Subcutaneous adipose tissue (tissue), 4 donors: ENCODE measurements at places on chromosomes 1 and 21. TPM values are rescaled to one million over a fixed set of nuclear protein-coding genes. Genes with fewer than 3 reads are reported as not detected.

The CYP4A11 gene
- total RNA-seq = not detected

The TEDDM1 gene
- total RNA-seq = not detected

The POU3F1 gene
- total RNA-seq = not detected

The AKNAD1 gene
- total RNA-seq = 0.57 TPM

The PTGFR gene
- 21.6 TPM for total RNA-seq

The AVPR1B gene
- total RNA-seq = not detected

The NPHS2 gene
- not detected for total RNA-seq

The DYRK1A gene
- 77.2 TPM for total RNA-seq

The TRPM2 gene
- total RNA-seq = 6.6 TPM

The RHD gene
- total RNA-seq = not detected

The AKR7A3 gene
- total RNA-seq = 0.51 TPM

The USP48 gene
- total RNA-seq = 55.2 TPM

The C1orf141 gene
- 0.34 TPM for total RNA-seq

The CRNN gene
- not detected for total RNA-seq

The SH2D5 gene
- not detected for total RNA-seq

The PODN gene
- total RNA-seq = 197 TPM

The FCGR1A gene
- total RNA-seq = 3.7 TPM

The BTG3 gene
- total RNA-seq = 88.7 TPM

The AMY1B gene
- total RNA-seq = not detected

The S1PR1 gene
- 185 TPM for total RNA-seq

The IPP gene
- 10.7 TPM for total RNA-seq

The SPRR2G gene
- not detected for total RNA-seq

The RIMKLA gene
- 0.16 TPM for total RNA-seq

The WDR64 gene
- not detected for total RNA-seq

The CFAP74 gene
- not detected for total RNA-seq

The UMODL1 gene
- total RNA-seq = 0.17 TPM

The SPATA17 gene
- not detected for total RNA-seq

The NCMAP gene
- not detected for total RNA-seq

The LCE3D gene
- not detected for total RNA-seq

The OR2T11 gene
- not detected for total RNA-seq

The CFHR4 gene
- total RNA-seq = not detected

The IGSF21 gene
- not detected for total RNA-seq

The KCNA2 gene
- total RNA-seq = 1.7 TPM

The DNALI1 gene
- 1.3 TPM for total RNA-seq

The ATAD3C gene
- total RNA-seq = 0.19 TPM

The RGS16 gene
- 0.49 TPM for total RNA-seq
